Stimulated activated CD8-positive, alpha-beta memory T cell treated with anti-CD3 and anti-CD28 coated beads, Interleukin-15, amount 100 ng/mL, for 48 hours (primary cell): ENCODE measurements at places on chromosomes 6 and 20.

GRCh38 chr6:79076160-79076559, 1.9 kb downstream of the PHIP start:
- no peak for DNase-seq

DNA sequence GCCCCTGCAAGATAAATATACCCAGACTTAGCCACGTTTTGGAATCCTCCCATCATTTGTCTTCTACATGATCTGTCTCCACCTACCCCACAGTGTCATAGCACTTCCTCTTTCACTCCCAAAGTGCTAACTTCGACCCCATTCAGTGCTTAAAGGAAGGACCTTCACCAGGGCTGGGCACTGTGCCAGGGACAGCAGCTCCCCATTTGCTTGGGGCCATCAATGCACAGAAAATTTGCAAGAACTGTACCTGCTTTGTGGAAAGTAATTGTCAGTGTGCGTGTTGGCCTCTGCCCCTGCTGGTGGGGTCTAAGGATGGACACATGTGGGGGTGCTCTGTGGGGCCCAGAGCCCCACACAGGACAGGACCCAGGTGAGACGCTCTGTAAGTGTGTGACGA, 5.2 kb upstream of the BPIFA2 start:
- DNase-seq, result no peak

- peak; percentile 35 for DNase-seq
These were observed 61.6 kb upstream of the SNX9 start for GRCh38 chr6:157761331-157761921.

DNA sequence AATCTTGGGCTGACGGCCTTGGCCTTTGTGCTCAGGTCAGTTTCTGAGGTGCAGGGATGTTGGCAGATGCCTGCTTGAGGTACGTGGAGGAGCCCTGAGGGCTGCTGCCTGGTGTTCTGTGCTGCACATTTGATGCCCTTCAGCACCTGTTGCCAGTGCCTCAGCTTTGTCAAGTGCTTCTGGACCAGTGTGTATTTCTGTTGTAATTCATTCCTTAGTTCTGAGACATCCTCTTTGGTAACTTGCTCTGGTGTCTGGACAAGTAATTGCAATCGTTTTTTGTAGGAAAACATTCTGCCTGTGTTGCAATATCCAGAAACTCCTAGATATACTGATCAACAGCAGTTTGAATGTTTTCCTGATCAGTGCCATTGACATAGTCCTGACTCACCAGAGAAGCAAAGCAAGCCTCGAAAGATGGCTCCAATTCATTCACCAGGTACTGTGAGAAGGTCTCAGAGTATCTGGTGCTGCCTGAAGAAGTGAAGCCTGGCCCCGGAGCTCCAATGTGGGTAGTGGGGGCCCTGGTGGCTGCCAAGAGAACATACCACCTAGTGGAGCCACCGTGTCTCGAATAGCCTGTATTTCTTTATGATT, 26.7 kb downstream of the ZNF337 start:
- no peak for DNase-seq

DNA sequence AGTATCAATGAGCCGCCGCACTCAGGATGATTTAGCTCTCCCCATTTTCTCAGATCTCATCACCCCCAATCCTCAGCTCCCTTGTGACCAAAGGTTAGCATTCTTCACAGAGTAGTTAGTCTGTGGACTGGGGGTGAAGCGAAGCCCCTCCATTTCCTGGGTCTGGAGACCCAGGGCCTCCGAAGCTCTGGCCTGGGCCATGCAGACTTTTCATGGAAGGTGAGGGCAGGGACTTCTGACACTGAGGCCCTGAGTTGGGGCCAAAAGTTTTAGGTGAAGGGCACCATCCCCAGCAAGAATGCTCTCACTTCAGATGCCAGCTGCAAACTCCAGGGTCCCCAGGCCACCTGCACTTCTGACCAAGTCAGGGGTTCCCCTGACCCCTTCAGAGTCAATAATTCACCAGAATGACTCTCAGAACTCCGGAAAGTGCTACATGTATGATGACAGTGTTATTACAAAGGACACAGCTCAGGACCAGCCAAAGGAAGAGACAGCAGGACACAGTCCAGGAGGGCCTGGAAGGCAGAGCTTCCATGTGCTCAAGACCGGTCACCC, 65.7 kb upstream of the DUSP22 start:
- DNase-seq, result no peak

GRCh38 chr20:23205611-23206041, 119.5 kb upstream of the CD93 start:
- no peak for DNase-seq
